Activated B cell treated with CpG ODN at 0.5 μM for 24 hours (primary cell): ENCODE measurements at places on chromosomes 12 and 14. TPM values are rescaled to one million over a fixed set of nuclear protein-coding genes. Genes with fewer than 3 reads are reported as not detected.

MAP1LC3B2 gene
- total RNA-seq: 1.0 and 1.9 TPM in 2 replicates

ADAM21 gene
- 0.11 and 0.12 TPM in 2 replicates for total RNA-seq

SIX6 gene
- total RNA-seq: not detected in 2 replicates

GALNT6 gene
- 23.8 and 24.4 TPM in 2 replicates for total RNA-seq

DNA sequence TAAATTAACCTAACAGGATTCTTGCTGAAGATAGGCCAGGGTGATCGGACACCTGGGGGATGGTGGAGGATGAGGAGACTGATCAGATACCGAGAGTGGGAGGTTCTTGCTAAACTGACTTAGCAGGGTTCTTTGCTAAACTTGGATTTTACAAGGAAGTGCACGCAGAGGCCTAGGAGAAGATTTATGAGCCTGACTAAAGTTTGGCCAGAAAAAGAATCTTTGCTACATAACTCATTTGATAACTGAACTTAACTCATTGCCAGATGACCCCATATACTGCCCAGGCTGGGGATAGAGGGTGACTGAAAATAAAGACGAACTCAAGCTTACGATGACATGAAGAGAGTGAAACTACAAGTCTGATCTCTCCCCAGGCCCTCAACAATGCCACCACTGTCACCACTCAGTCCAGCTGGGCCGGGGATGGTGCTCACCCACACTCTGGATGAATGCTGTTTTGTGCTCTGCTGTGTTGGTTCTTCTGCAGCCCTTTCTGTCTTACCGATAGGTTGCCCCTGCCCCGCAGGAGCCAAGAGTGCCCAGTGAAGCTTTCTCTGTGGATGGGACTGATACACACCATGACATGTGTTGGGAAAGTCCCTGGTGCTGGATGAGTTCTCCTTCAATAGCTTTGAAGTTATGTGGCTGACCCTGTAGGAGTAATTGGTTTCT, 29.0 kb downstream of the PPFIBP1 start:
- DNase-seq: no peak
- H3K4me3 ChIP-seq: no peak overlapping the region
- H3K4me1 ChIP-seq: peaks cover 31% of the 10 kb centered on the region
- H3K36me3 ChIP-seq: no peaks in the 10 kb centered on the region
- H3K27me3 ChIP-seq: peaks cover 2% of the 10 kb centered on the region

DNA sequence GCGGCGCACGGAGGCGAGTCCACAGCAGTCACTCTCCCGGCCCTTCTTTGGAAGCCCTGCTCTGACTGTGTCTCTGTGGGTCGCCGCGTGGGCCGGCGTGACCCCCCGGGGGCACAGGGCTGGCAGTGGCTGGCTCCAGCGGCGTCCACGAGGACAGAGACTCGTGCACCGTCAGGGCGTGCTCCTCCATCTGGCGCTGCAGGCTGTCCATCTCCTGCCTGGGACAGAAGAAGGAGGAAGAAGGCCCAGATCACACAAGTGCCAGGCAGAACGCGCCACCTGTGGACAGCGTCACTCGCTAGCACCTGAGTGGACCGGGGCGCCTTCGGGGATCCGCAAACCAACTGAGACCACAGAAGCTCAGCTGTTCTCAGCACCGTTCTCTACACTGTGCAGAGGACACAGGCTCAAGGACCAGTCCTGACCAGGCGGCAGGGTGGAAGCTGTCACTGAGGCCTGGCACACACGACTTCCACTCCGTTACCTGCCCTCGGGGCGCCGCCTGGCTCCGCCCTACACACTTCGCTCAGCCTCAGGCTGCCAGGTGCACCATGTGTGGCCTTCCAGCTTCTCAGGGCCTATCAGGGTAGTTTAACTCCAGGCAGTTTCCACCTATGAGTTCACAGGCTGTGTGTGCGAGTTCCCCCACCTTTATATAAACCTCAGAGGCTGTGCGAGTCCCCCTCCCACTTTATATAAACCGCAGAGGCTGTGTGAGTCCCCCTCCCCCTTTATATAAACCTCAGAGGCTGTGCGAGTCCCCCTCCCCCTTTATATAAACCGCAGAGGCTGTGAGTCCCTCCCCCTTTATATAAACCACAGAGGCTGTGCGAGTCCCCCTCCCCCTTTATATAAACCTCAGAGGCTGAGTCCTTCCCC, 11.7 kb upstream of the ANKLE2 start:
- peak overlapping the region; percentile 94 for H3K27ac ChIP-seq
- no peak overlapping the region for H3K4me3 ChIP-seq
- no peaks in the 10 kb centered on the region for H3K27me3 ChIP-seq

- H3K4me3 ChIP-seq: no peak overlapping the region
- no peak overlapping the region for H3K27ac ChIP-seq
- H3K27me3 ChIP-seq: no peaks in the 10 kb centered on the region
These were observed 116.6 kb downstream of the BCL11B start for GRCh38 chr14:99155173-99156089.

DNA sequence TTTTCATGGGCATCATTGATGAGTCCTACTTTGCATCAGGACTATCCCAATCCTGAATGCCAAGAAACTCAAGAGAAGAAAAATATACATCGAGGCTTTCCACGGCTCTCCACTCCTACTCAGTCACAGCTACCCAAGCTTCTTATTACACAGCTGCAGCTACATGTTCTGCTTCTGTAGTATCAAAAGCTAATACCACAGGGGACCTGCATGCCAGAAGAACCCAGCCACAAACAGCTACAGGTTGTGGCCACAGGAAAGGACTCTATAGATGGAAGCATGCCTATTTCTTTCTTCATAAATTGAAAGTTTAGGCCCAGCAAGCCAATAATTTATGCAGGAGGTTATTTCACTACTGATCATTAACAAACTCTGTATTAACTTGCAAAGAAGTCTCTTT, 209.7 kb upstream of the EGLN3 start:
- no peaks in the 10 kb centered on the region for H3K4me1 ChIP-seq
- no peak for DNase-seq
- no peak overlapping the region for H3K4me3 ChIP-seq
